ENCODE measurements at places on chromosomes 16 and 17.

DNA sequence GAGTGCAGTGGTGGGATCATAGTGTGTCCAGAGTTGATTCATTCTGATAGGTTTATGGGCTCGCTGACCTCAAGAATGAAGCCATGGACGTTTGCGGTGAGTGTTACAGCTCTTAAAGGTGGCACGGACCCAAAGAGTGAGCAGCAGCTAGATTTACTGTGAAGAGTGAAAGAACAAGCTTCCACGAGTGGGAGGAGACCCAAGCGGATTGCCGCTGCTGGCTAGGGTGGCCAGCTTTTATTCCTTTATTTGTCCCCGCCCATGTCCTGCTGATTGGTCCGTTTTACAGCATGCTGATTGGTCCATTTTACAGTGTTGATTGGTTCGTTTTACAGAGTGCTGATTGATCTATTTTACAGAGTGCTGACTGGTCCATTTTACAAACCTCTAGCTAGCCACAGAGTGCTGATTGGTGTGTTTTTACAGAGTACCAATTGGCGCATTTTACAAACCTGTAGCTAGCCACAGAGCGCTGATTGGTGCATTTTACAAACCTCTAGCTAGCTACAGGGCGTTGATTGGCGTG is 17.5 kb downstream of the CACNG4 start:
- DNase-seq, result no peak

GRCh38 chr17:50130559-50131305 is 772 bp upstream of the SAMD14 start:
- no peak for DNase-seq

DNA sequence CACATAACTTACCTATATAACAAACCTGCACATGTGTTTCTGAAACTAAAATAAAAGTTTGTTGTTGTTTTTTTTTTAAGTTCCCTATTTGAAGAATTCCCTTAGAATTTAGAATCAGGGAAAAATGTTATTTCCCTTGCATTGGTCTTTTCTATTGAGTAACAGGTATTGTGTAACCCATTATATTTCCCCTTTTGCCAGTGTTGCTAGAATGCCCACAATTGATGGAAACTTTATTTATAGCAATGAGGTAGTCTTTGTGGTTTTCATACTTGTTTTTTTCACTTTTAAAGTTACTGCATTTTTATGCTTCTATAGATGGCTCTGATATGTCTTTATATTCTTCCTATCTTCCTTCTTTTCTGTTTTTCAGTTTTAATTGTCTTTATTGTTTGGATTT is 3.9 kb downstream of the NLRP1 start:
- no peak for DNase-seq

DNA sequence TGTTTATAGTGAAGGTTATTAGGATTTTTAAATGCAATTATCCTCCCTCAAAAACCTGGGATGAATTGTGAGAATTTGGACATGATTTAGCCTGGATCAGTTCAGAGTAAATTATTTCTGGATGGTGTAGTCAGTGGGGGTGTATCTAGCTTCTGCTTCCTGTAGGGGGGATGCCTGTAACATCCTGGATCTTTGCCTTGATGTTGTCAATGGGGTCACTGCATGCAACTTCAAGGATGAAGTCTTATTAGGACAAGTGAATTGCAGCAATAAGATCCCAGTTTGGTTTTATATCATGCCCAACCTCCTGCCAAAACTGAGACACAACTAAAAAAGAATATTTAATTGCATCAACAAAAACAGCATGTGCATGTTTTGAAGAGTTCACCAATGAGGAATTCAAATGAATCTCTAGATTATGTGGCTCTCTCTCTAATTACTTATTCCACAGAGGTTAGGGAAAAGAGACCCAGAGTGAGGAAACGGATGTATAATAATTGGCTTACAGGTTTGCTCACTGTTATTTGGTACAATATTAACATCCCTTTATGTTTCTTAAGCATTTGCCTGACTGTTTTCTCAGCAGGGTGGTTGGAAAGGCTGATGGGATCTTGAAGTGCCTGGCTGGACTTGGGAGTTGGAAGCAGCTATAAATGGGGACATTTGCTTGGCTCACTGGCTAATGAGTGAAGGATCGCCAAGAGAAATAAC is 159.8 kb downstream of the HS3ST3B1 start:
- no peak for DNase-seq

GRCh38 chr16:49622084-49622390 is 233.9 kb downstream of the ZNF423 start:
- DNase-seq, result no peak

DNA sequence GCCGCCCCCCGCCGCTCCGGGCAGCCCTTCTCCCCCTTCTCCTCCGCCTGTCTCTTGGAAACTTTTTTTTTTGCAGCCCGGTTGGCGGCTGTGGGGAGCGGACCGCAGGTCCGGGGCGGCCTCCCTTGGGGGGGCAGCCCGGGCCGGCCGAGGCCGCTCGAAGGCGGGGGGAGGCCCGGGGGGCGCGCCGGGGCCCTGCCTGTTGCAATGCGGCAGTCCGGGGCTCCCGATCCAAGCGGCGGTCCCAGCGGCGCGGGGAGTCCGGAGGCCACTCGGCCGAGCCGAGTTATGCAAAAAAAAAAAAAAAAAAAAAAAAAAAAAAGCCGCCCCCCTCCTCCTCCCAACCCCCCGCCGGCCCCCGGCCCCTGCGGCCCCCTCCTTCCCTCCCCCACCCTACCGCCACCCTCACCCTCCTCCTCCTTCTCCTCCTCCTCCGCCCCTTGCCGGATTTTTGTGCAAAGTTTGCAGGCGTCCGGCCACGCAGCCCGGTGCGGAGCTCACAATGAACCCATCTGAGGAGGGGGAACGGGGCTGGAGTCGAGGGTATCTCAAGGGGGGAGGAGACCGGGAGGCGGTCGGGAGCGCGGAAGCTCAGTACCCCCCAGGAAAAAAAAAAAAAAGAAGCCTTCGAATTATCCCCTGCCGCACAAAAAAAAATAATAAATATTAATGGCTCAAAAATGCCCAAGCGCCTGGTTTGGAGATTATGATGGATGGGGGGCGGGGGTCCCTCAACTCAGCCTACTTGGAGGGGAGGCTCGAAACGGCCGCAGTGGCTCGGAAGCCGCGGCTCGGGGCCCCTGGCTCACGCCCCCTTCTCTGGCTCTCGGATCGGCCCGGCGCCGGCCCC is at the start of gene ZNF423:
TSS of gene ZNF423 (minus strand) at position 291 of the 850 bp plus-strand sequence. CDS start 338 bp downstream, outside the sequence.
- DNase-seq, result no peak

- no peak for DNase-seq
Observed at GRCh38 chr16:51919736-51920135, 627.2 kb downstream of the TOX3 start.
